ENCODE measurements at places on chromosomes 16 and 17.

DNA sequence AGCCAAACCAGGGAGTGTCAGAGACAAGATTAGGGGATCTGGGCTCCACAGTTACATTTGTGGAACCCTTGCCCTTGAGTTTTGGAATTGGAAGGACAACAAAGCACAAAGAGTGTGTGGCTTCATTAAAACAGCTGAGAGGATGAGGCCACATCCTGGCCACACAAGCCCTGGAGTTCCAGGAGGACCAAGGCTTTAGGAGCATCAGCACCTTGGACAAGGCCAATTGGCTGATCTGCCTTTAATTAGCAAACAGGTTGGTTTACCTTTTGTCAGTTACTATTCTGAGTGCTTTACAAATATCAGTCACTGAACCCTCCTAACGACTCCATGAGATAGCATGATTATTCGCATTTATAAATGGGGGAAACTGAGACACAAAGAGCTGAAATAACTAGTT is 54.7 kb downstream of the SLC6A2 start:
- DNase-seq, result no peak

DNA sequence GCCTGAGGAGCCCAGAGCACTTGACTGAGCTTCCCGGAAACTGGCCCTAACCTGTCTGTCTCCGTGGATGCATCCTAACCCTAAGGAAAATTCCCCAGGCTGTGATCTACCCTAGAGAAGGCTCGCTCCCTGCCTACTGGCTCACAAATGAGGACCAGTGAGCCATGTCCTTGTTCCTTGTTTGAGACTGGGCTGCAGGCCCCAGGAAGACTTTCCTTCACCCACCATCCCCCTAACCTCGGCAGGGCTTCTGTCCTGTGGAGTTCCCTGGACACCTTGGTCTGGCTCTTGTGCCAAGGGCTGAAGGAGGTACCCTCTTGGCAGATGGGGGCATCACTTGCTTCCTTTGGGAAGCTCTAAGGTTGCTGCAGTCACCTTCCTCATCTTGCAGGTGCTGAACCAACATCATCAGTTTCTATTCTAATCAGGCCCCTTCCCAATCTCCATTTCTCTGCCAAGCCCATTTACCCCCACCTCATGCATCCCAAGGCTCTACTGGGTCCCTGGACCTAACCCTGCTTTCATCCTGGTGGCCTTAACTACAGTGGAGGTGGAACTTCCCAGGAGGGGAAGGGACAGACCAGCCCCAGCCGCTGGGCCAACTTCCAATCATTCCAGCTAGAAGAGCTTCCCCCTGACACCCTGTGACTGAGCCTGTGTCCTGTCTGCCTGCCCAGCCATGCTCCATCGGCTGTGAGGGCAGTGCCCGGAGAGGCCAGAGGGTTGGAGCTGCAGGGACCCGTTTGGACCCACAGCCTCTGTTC is 12.4 kb downstream of the RNF40 start:
- DNase-seq, result peak; percentile 20

- DNase-seq, result no peak
Observed at GRCh38 chr17:28343491-28343932, 8.0 kb downstream of the TNFAIP1 start.

- no peak for DNase-seq
Observed at GRCh38 chr16:84982434-84982833, 28.9 kb downstream of the ZDHHC7 start.

- DNase-seq, result no peak
Observed at GRCh38 chr17:17348872-17349723, 45.9 kb downstream of the NT5M start.

- no peak for DNase-seq
Observed at GRCh38 chr17:343875-344752, 8.5 kb downstream of the RPH3AL start.

DNA sequence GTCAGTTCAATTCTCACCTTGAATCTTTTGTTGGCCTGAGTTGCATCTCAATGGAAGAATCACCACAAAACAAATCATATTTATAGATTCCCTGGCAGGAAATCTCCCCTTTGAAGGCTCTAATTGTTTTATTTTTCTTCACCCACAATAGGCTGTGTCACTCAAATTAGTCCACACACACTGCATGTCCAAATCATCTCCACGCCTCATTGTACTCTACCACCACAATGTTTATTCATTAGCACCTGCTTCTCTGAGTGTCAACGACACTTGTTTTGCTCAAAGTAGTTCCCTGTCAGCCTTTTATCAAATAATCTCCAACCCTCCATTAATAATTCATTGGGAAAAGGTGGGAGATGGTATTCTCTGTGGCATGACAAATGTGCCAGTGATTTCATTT is 164.3 kb downstream of the ABCC12 start:
- no peak for DNase-seq

DNA sequence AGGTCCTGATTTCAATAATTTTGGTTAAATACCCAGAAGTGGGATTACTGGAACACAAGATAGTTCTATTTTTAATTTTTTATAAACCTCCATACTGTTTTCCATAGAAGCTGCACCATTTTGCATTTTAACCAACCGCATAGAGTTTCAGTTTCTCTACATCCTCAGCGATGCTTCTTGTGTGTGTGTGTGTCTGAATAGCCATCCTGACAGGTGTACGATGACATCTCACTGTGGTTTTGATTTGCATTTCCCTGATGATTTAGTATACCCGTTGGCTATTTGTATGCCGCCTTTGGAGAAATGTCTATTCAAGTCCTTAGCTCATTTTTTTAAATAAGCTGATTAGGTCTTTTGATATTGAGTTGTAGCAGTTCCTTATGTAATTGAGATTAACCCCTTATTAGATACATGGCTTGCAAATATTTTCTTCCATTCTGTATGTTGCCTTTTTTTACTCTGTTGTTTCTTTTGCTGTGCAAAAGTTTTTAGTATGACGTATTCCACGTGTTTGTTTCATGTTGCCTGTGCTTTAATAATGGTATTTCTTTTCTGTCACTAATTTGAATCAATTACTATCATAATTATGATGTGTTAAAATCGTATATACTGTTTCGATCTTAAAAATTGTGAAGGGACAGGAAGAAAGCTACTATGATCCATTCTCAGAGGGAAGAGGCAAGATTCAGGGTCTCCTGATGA is 227.2 kb upstream of the MON1B start:
- DNase-seq, result no peak

DNA sequence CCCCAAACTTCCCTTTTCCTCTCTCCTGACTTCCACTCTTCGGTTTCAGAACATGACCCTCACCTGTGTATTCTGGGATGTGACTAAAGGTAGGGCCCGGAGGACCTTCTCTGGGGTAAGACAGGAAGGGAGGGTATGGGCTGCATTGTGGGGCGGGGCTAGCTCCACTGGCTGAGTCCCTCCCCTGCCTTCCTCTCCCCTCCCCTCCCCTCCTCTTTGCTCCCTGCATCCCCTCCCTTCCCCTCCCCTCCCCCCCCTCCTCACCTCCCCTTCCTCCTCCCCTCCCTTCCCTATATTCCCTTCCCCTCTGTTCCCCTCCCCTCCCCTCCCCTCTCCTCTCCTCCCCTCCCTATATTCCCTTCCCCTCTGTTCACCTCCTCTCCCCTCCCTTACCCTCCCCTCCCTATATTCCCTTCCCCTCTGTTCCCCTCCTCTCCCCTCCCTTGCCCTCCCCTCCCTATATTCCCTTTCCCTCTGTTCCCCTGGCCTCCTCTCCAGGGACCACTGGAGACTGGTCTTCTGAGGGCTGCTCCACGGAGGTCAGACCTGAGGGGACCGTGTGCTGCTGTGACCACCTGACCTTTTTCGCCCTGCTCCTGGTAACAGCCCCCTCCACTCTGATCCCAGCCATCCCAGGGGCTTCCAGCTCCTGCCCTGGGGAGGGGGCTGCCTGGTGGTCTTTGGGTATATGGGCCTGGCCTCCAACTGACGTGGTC is 11.8 kb downstream of the ADGRG3 start:
- DNase-seq, result no peak

DNA sequence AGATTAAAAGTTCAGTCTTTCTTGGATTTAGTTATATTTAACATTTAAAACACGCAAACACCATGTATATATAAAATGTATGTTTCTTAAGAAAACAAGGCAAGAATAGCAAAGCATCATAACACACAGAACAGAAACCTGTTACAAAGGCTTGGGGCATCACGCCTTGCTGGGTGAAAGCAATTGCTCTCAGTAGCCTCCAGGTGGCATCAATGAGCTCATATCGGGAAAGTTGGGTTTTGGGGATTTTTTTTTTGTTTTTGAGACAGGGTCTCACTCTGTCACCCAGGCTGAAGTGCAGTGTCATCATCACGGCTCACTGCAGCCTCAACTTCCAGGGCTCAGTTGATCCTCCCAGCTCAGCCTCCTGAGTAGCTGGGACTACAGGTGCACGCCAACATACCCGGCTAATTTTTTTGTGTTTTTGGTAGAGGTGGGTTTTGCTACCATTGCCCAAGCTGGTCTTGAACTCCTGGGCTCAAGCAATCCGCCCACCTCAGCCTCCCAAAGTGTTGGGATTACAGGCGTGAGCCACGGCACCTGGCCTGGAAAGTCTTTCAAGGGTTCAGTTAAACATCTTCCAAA is 56.9 kb downstream of the CYB5D2 start:
- peak; percentile 45 for DNase-seq

- DNase-seq, result no peak
Observed at GRCh38 chr17:81251094-81251708, 12.1 kb downstream of the NDUFAF8 start.

GRCh38 chr17:51461578-51462004 is 201.2 kb downstream of the UTP18 start:
- peak; percentile 74 for DNase-seq

DNA sequence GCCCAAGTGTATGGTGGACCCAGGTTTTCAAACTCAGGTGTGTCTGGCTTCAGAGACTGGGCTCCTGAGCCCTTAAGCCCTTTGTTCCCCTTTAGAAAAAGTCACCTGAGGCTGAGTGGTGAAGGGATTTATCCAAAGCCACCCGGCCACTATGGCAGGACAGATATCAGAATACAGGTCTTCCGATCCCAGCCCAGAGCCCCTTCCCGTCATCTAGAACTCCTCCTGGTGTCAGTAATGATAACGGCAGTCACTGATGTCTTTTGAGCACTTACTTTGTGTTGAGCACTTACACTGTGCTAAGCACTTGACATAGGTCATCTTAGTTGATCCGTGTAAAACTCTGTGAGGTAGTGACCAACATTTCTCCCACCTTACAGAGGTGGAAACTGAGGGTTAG is 16.6 kb downstream of the NOD2 start:
- DNase-seq, result no peak

GRCh38 chr17:38751808-38752307 is 683 bp upstream of the PSMB3 start:
- peak; percentile 88 for DNase-seq

GRCh38 chr17:50642071-50642721 is 7.5 kb downstream of the ABCC3 start:
- DNase-seq, result no peak

DNA sequence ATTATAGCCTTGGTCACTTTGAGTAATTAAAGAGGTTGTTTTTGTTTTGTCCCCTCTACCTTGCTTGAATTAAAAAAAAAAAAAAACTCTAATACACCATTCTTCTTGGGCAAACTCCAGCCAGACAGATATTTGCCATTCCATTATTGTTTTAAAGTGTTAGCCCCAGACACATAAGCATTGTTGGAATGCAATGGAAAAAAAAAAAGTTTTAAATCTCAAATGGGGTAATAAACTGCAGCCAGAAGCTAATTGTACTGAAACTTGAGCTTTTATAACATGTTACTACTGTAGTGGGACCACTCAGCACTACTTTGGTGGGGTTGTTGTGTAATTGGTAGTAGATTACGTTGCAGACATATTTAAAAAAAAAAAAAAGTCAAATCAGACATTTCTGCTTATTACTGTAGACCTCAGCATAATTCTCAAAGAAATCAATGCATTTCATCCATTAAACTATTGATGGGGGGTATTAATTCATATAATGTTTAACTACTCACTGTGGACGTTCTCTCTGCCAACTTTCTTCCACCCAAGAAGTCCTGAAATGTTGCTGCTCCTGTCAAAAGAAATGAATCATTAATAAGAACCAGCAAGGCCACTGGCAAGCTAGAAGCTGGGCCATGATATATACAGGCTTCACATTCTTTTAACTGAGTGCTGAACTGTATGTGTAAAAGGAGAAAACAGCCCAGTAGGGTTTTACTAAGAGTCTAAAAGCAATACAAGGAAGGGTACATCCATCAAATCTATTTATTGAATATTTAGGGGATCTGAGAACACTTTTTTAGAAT is 626.6 kb upstream of the SOX9 start:
- peak; percentile 62 for DNase-seq

DNA sequence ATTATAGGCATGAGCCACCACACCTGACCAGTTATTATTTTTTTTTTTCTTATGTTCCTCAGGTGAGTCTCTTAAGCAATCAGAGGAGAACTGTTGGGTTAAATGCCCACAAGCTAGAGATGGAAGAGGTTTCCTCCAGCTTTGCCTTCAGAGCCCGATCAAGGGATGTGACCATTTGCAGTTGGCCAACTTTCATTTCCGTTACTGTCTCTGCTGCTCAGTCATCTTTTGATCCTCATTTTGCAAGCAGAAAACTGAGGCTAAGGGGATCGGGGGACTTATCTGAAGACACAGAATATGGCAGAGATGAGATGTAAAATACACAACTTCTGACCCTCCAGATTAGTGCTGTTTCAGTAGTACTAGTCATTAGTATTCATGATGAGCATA is 188.8 kb downstream of the RAB11FIP4 start:
- DNase-seq, result no peak

GRCh38 chr17:2456475-2456874 is 55.2 kb downstream of the METTL16 start:
- no peak for DNase-seq

GRCh38 chr16:2964475-2965336 is 631 bp downstream of the KREMEN2 start:
- DNase-seq, result peak; percentile 42

DNA sequence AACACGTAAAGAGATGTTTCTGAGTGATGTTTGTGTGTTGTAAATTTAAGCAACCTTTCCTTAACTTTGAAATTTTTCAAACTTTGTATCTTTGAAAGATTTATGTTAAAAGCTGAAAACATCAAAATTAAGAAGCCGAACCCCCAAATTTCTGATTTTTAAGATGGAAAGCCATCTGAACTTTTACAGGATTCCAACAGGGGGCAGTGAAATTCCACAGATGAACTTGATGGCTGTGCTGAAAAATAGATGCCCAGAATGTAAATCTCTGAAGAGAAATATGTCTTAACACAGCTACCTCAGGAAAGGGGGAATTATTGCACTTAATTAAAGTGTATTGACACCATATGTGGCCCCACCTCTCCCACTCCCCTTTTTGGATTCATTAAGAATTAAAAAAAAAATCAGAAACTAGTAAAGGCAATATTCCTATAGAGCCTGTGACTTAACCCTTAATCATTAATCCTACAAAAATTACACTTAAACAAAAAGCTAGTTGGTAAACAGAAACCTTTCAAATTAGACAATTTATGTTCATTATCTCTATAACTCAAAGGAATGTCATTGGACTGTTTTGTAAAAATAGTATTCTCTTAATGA is 597.9 kb downstream of the KCNJ2 start:
- peak; percentile 38 for DNase-seq

DNA sequence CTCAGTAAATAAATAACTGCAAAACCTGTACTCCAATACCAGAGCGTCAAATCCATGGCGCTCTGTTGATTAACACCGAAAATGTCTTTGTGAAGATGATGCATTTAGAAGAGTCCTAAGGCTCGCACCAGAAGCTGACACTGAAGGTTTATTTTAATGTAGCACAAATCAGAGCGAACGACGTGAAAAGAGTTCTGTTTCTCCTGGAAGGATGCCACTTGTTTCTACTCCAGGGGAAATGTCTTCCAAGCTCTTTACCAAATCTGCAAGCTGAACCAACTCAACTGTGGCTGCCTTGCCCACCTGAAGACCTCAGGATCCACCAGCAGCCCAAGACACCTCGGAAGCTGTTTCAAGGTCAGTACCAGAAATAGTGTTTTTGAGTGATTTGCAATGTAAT is 194.4 kb upstream of the MAF start:
- DNase-seq, result no peak
